ENCODE measurements at places on chromosomes 6 and 20. TPM values are rescaled to one million over a fixed set of nuclear protein-coding genes. Genes with fewer than 3 reads are reported as not detected.

The STX7 gene
- total RNA-seq = 52.4 TPM

The NDRG3 gene
- total RNA-seq = 40.3 TPM

The PXDC1 gene
- total RNA-seq = 9.1 TPM

The SAPCD1 gene
- total RNA-seq = 0.74 TPM

The CHRNA4 gene
- total RNA-seq = 22.4 TPM

The ARMH2 gene
- total RNA-seq = not detected

The SYCP2L gene
- 7.1 TPM for total RNA-seq

The FNDC1 gene
- 3.2 TPM for total RNA-seq

The RIPPLY2 gene
- total RNA-seq = 8.1 TPM

The TAP2 gene
- 2.2 TPM for total RNA-seq

The SLC17A1 gene
- total RNA-seq = not detected

The SLA2 gene
- total RNA-seq = under 0.01 TPM

The DYNLT2 gene
- 3.2 TPM for total RNA-seq

The C6orf141 gene
- total RNA-seq = 0.74 TPM

The C6orf15 gene
- not detected for total RNA-seq

The SAMHD1 gene
- total RNA-seq = 28.5 TPM

The TUBB2B gene
- 2,668 TPM for total RNA-seq

The PLCB4 gene
- total RNA-seq = 13.3 TPM

The CST9L gene
- total RNA-seq = not detected

The SEMG1 gene
- not detected for total RNA-seq

The ANKRD6 gene
- 36.4 TPM for total RNA-seq

The ZSCAN23 gene
- 10.8 TPM for total RNA-seq

The SULF2 gene
- total RNA-seq = 36.4 TPM

The TAAR1 gene
- total RNA-seq = not detected

The SFTA2 gene
- not detected for total RNA-seq

The FOXC1 gene
- 6.9 TPM for total RNA-seq

The HRH3 gene
- 0.49 TPM for total RNA-seq

The ZSCAN16 gene
- 6.9 TPM for total RNA-seq

The LST1 gene
- 0.74 TPM for total RNA-seq

The IMPG1 gene
- not detected for total RNA-seq

The SLC22A23 gene
- 30.2 TPM for total RNA-seq

The NFKBIE gene
- total RNA-seq = 8.1 TPM

The EYS gene
- total RNA-seq = 2.0 TPM

The OOEP gene
- total RNA-seq = not detected

The ULBP2 gene
- total RNA-seq = 4.4 TPM

The HSPA12B gene
- total RNA-seq = 2.7 TPM

The FILIP1 gene
- 1.5 TPM for total RNA-seq

The BPIFB4 gene
- total RNA-seq = not detected

The TAF4 gene
- 8.9 TPM for total RNA-seq

The UNC5CL gene
- 0.25 TPM for total RNA-seq

The CYP39A1 gene
- total RNA-seq = 3.0 TPM

The SUMO4 gene
- total RNA-seq = 4.2 TPM

The PKHD1 gene
- under 0.01 TPM for total RNA-seq

The FOXF2 gene
- total RNA-seq = 1.2 TPM

The MOG gene
- 0.25 TPM for total RNA-seq

The SLC17A2 gene
- total RNA-seq = not detected
